ENCODE measurements at places on chromosomes 7 and 10. TPM values are rescaled to one million over a fixed set of nuclear protein-coding genes. Genes with fewer than 3 reads are reported as not detected.

The NODAL gene
- total RNA-seq = not detected

The SEPTIN7 gene
- 124 TPM for total RNA-seq

The ECHDC3 gene
- total RNA-seq = 2.9 TPM

The MICU1 gene
- 57.5 TPM for total RNA-seq

Measured in subcutaneous preadipocyte (primary cell).